ENCODE measurements at places on chromosomes 4 and X.

DNA sequence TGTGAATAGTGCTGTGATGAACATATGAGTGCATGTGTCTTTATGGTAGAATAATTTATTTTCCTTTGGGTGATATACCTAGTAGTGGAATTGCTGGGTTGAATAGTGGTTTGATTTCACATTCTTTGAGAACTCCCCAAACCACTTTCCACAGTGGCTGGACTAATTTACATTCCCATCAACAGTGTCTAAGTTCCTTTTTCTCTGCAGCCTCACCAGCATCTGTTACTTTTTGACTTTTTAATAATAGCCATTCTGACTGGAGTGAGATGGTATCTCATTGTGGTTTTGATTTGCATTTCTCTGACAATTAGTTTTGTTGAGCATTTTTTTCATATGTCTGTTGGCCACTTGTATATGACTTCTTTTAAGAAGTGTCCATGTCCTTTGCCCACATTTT, 29.1 kb downstream of the JADE3 start:
- peak; percentile 72 for DNase-seq

DNA sequence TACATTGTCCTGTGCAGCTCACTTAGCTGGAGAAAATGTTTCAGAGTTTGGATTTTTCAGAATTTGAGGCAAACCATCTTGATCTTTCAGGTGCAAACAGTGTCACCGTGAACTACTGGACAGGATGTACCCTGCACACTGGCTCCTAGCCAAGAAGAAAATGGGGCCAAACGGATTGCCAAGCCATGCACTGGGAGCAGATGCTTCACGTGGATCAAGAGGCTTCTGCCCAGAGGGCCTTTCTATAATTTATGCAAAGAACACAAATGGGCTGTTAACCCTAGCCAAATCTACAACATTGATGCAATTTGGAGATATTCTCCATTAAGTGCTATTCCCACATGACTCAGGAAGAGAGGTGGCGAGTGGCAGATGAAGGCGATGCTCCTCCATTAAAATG, 46.9 kb upstream of the ATP8A1 start:
- no peak for DNase-seq

DNA sequence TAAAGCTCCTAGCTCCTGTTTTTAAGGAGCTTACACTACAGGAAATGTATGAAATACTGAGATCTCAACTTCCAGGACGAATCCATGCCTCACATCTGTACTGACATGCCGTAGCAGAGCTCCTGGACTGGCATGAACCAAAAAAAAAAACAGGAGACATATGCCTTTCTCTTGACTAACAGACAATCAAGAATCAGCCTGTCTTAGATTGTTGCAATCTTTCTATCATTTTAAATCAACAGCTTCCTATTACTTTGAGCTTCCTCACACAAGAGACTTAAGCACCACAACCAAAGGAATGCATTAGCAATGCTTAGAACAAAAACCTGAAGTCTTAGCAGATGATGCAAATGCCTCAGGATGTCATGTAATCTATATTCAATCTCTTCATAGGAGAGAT, 34.7 kb upstream of the AREG start:
- DNase-seq, result no peak

DNA sequence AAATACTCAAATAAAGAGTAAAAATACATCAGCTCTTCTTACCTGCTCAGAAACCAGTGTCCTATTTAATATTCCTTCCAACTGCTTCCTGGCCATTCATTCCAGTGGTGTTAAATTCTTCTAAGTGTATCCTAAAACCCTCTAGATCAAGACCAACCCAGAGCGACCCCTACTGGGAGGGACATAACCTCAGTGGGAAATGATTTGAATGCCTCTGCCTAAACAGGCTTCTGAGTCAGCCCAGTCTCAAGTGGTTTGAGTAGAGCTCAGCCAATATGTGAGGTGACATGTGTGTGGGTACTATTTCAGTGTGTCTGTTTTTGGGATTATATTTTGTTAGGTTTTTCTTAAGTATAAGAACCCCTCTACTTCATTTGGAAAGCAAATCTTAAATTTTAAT, 133.6 kb upstream of the ARHGEF9 start:
- peak; percentile 43 for DNase-seq

- DNase-seq, result no peak
Observed at GRCh38 chr4:181659876-181660275, 583.3 kb upstream of the TENM3 start.

- no peak for DNase-seq
Observed at GRCh38 chr4:150218447-150218846, 140.2 kb downstream of the DCLK2 start.

DNA sequence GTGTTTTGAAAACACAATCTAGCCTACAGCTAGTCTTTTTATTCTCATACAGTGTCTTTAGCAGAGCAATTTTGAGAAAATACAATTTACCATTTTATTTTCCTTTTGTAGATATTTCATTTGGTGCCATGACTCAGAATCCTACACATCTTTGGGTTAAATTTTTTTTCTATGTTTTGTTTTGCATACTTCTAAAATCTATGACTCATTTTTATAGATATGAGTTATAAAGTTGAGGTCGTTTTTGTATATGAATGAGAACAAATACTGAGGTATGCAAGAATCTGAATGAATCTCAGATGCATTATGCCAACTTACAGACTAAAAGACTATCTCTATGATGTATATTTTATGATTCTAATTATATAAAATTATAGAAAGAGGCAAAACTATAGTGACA, 206.5 kb upstream of the ANXA10 start:
- DNase-seq, result no peak

GRCh38 chrX:150897421-150898320, 797 bp downstream of the CD99L2 start:
- peak; percentile 41 for DNase-seq

GRCh38 chr4:16438986-16439385, 212.7 kb upstream of the TAPT1 start:
- DNase-seq, result no peak

GRCh38 chrX:13327666-13328065, 7.8 kb upstream of the ATXN3L start:
- no peak for DNase-seq

DNA sequence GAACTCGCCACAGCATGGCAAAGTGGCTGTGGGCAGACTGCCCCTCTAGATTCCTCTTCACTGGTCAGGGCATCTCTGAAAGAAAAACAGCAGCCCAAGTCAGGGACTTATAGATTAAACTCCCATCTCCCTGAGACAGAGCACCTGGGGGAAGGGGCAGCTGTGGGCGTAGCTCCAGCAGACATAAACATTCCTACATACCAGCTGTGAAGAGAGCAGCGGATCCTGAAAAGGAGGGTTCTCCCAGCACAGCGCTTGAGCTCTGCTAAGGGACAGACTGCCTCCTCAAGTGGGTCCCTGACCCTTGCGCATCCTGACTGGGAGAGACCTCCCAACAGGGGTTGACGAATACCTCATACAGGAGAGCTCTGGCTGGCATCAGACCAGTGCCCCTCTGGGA, 18.8 kb upstream of the ZMAT1 start:
- no peak for DNase-seq

GRCh38 chr4:80264352-80264647, 2.2 kb upstream of the FGF5 start:
- DNase-seq, result no peak

- DNase-seq, result no peak
Observed at GRCh38 chr4:77578145-77578544, 27.5 kb upstream of the CXCL13 start.

GRCh38 chr4:84482564-84483563, 16.2 kb downstream of the NKX6-1 start:
- DNase-seq, result no peak

- no peak for DNase-seq
Observed at GRCh38 chrX:39550795-39551361, 546.9 kb downstream of the BCOR start.

DNA sequence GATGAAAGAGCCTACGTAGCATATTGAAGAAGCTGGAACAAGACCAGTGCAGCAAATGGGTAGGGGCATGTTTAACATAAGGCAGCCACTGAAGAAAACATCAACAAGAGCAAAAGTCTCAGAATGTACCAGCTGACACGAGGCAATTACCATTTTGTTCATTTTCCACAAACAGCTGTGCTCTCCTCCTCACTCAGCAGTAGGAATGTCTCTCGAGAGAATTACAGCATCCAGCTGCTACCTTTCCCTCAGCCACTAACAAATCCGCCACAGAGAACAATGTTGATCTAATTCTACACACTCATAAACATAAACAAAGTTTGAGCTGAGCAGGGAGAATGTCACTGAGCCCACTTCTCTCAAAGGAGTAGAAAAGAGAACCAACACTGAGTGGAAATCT, 68.0 kb downstream of the OPHN1 start:
- no peak for DNase-seq

DNA sequence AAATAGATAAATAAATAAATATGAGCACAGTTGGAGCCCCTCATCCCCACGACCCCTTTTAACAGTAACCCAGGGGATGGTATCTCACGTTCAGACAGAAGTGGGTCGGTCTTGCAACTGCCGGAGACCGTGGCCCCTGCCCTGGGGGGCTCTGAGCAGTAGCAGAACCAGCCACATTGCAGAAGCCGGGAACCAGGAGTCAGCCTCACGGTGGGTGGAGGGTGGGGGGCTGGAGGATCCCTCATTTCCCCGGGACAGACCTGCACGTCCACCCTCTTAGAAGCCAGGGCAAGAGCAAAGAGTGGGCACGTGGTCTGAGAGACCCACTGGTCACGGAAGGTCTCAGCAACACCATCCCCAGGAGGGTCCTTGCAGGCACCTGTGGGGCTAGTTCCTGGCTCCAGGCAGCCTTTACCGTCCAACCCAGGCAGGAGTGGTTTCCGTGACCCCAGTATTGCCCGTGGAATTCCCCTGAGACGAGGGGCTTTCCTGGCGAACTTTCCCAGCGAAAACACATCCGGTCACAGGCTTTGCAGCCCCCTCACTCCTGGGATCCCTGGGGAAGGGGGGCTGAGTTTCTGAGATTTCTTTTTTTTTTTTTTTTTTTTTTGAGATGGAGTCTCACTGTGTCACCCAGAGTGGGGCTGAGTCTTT, 8.8 kb upstream of the IL3RA start:
- no peak for DNase-seq

DNA sequence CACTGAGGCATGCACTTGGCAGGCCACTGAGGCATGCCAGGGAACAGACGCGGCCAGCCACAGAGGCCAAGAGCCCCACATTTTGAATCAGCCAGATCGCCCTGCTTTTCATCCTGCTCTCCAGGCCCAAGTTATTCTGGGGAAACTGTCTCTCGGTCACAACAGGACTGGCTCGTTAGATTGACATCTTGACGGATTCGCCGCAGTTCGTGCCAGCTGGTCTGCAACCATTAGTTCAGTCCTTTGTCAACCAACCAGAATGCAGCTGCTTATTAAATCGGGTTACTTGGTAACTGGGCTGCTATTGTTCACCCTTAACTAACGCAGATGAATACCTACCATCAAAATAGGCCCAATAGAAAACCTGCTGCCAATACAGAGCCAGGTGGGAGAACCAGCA, 16.7 kb downstream of the CLDN34 start:
- DNase-seq, result no peak

GRCh38 chr4:25085671-25086070, 54.9 kb upstream of the LGI2 start:
- DNase-seq, result peak; percentile 47

All from KBM-7 (cell line).